ENCODE measurements at places on chromosomes 11 and 22.

DNA sequence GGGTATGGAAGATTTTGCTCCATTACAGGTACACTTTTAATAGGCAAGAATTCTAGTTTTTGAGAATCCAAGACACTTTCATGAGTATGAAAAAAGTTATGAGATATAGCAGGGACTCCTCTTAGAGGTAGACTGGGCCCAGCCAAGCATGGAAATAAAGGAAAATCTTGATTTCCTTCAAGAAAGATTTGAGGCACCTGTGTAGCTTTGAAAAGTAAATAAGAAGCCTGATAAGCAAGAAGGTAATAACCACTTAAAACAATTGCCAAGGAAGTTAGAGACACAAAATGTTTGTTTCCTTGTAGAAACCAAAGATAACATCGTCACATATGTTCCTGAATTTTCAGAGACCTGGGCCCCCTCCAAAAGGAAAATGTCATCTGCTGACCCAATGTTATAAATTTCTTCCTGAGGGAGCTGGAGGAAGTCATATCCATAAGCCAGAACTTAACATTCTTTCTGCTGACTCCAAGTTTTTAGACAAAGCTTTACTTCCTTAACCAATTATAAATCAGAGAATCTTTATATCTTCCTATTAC, 314.5 kb upstream of the ANO3 start:
- no peak for DNase-seq

- DNase-seq: no peak
Observed at GRCh38 chr11:131626788-131627187, 256.4 kb downstream of the NTM start.

GRCh38 chr22:24205438-24206195, 24.3 kb downstream of the SUSD2 start:
- no peak for DNase-seq

GRCh38 chr11:47136327-47136726, 40.4 kb downstream of the ARFGAP2 start:
- DNase-seq: no peak

DNA sequence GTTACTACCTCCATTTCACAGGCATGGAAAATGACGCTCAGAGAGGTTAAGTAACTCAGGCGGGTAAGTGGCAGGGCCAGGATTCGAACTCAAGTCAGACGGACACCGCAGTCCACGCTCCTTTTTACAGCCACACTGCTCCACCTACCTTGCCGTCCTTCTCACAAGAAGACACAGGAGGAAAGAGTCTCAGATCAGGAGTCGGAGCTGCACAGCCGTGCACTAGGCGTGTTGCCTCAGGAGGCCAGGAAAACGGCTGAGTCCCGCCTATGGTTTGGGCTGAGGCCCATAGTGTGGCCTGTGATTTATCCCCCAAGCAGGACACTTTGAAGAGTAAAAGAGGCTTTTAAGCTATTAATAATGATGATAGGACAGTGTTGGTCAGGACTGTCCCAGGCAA, 44.7 kb upstream of the CD5 start:
- no peak for DNase-seq
